T follicular helper cell (primary cell): ENCODE measurements at places on chromosomes 16 and 17.

DNA sequence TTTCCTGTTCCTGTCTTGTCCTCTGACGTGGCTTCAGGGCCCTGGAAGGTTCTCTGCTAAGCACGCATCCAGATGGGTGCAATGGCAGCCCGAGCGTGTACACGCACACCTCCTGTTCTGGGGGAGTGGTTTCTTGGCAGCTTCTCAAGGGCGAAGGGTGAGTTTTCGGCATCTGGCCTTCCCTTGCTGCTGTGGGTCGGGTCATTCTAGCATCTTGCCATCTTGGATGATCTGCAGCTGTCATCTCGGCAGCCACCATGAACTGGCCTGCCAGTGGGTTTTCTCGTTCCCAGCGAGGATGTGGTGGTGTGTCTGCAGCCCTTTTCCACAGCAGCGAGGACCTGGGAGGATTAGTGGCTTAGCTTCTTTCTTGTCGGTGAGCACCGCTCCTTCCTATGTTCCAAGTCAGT, 10.6 kb downstream of the MSI2 start:
- no peak for DNase-seq

DNA sequence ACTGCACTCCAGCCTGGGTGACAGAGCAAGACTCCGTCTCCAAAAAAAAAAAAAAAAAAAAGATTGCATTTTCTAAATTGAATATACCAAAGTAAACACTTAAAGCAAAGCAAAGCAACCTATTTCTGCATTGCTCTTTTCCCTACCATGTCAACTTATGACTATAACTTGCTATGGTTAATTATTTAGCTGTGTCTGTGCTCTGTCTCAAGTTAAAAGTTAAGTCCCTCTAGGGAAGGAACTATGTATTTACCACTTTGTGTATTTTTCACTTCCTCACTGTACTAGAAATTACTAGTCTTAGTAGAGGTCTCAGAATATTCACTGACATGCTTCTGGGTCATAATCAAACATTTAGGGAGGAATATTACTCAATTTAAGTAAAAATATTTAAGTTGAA, 711.7 kb upstream of the SOX9 start:
- DNase-seq = no peak

DNA sequence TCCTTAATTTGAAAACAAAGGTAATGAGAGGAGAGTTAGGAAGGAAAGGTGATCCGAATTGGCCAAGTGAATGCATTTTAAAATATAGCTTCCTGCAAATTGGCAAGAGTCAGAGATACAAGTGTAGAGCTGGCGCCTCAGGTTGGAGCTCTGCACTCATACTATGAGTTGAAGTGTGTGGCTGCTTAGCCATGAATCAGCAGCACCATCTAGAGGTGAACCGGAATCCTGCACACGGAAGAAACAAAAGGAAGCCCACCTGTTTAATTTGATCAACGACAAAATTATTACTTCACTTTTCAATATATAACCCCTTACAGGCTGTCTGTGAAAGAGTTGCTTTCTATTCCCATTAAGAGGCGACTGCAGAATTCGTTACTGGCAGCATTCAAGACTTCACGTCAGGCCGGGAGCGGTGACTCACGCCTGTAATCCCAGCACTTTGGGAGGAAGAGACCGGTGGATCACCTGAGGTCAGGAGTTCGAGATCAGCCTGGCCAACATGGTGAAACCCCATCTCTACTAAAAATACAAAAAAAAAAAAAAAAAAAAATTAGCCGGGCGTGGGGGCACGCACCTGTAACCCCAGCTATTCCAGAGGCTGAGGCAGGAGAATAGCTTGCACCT, 1253.7 kb upstream of the CDH8 start:
- no peak for DNase-seq

GRCh38 chr17:20279631-20280030, 187.7 kb downstream of the LGALS9B start:
- no peak for DNase-seq
